ENCODE measurements at places on chromosomes 3 and 15.

DNA sequence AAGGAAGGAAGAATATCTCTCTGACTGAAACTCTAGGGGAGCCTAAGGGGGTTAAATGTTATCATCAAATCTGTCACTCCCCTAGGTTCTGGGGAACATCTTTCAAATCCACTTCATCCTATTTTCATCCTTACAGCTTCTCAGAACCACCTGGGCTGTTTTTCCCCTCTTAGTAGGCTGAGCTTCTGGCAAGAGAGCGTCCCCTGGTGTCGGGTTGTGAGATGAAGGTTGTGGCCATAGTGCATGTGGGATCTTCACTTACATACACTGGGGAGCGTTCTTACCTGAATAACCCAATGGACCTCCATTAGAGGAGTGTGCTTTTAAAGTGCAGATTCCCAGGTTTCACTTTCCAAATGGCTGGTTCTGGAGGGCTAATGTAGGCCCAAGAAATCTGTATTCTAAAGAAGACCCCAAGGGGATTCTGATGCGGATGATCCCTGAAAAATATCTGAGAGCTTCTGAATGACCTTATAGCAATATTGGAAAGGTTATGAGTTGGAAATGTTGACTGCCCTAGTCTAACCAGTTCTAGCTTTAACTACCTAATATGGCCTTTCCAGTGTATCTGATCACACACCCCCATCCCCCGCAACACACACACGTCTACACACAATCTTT, 663.7 kb downstream of the AGBL1 start:
- peak; percentile 6 for DNase-seq

DNA sequence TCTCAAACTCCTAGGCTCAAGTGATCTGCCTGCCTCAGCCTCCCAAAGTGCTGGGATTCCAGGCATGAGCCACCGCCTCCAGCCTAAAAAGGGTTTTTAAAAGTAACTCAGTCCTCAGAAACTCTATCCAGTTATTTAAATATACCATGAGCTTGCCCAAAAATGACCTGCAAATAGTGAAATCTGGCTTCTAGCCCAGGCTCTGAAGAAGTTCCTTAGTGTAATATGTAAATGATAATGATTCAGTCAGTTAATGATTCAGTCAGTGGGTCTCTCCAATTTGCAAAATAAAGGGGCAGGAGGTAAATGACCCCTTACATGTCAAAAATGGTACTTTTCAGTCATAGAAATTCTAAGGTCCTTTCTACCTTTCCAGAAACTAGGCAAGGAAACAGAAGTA, 28.8 kb downstream of the LRRC2 start:
- no peak for DNase-seq

DNA sequence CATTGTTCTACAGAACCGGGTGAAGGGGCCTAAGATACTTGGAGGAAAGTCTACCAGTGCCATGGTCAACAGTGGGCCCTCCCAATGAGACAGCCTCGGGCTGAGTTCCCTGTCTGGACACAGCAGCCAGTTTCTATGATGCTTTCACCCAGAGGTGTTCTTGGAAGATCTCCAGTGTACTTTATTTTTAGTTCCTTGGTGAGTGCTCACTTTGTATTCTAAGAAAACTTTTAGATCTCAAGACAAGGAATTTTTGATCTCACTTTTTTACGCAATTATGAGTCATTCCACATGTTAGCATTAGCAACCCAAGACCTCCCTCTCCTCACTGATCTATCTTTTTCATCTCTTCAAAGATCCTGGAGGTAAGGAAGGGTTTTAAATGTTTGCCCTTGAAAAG, 287.7 kb downstream of the RORA start:
- no peak for DNase-seq

DNA sequence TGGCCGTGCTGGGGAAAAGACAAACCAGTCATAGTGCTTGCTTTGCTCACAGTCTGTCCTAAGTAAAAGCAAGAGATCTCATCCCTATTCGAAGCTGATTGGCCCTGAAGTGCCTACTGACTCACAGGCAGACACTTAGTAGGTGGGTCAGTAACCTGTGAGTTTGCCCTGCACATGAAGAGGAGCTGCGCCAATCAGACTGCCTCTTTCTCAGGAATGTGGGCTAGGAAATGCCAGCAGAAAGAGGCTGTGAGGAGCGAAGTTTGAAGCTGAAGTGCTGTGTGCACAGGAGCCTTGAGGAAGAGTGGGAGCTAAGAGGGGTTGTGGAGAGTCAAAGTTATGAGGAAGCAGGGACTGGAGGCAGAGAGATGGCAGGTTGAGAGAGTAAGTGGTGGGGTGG, 126.8 kb downstream of the IL20RB start:
- no peak for DNase-seq

Measured in activated CD8-positive, alpha-beta memory T cell treated with anti-CD3 and anti-CD28 coated beads for 4 hours (primary cell).